ENCODE measurements at places on chromosomes 4 and X.

DNA sequence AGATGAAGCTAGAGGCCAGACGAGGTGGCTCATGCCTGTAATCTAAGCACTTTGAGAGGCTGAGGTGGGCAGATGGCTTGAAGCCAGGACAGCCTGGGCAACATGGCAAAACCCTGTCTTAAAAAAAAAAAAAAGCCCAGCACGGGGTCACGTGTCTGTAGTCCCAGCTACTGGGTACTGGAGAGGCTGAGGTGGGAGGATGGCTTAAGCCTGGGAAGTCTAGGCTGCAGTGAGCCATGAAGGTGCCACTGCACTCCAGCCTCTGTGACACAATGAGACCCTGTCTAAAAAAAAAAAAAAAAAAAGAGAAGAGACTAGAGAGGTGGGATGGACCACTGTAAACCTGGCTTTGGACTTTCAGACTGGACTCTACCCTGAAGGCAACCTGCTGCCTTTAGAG is 10.7 kb upstream of the LRBA start:
- DNase-seq: no peak

- peak; percentile 80 for DNase-seq
Measured at GRCh38 chr4:42523066-42523718, 125.9 kb downstream of the SHISA3 start.

DNA sequence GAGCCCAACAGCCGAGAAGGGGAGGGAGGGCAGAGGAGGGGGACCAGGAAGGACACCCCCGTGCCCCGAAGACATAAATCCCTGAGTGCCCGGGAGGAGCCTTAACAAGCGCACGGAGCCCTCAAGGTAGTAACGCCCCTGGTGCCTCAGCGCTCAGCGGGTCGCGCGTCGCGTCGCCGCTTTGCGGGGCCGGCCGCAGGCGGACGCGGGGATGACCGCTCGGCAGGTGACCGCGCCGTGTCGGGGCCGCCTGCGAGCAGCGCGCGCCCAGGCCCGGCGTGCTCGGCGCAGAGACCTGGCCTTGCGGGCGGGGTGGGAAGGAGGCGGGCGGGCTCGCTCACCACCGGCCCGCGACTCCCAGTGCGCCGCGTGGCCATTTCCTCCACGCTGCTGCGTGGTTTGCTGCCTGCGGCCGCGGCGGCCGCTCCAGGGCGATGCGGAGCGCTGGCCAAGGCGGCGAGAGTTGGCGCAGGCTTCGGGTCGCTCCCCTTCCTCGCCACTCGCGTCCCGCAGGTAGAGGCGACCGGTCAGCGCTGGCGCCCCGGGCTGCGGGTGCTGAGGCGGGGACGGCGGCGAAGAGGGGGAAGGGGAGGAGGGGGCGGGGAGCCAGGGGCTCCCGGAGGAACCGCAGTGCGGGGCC is 632 bp downstream of the CCSER1 start:
- DNase-seq: no peak

GRCh38 chr4:148812101-148812500 is 369.9 kb upstream of the NR3C2 start:
- DNase-seq: no peak

- no peak for DNase-seq
Measured at GRCh38 chr4:148159793-148160192, 282.4 kb downstream of the NR3C2 start.

GRCh38 chr4:15976456-15977447 is 13.8 kb upstream of the FGFBP2 start:
- no peak for DNase-seq

- peak; percentile 64 for DNase-seq
Measured at GRCh38 chrX:120213438-120214265, 37.0 kb upstream of the ZBTB33 start.

Measured in fibroblast of the aortic adventitia (primary cell).